Hippocampal formation (tissue), 2 donors: ENCODE measurements at places on chromosomes 5 and 9.

DNA sequence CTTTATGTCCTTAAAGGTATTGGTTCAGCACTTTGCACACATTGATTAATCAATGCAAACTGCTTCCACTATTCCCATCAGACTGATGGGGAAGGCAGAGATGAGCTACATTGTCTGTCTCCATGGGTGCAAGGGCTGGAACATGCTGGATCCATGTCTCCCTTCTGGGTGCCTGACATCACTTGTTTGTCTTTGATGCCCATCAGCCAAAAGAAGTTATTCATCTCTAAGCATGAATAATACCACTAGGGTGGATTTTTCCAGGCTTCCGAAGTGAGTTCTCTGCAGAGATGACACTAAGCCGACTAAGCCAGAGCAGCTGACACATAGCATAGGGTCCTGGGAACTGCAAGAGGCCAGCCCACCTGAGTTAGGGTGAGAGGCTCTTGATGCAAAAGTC is 8.7 kb downstream of the FGF1 start:
- DNase-seq = no peak

GRCh38 chr9:20623021-20623747 is 885 bp upstream of the MLLT3 start:
- DNase-seq = no peak

GRCh38 chr9:35341021-35341420 is 148.9 kb upstream of the RUSC2 start:
- no peak for DNase-seq

DNA sequence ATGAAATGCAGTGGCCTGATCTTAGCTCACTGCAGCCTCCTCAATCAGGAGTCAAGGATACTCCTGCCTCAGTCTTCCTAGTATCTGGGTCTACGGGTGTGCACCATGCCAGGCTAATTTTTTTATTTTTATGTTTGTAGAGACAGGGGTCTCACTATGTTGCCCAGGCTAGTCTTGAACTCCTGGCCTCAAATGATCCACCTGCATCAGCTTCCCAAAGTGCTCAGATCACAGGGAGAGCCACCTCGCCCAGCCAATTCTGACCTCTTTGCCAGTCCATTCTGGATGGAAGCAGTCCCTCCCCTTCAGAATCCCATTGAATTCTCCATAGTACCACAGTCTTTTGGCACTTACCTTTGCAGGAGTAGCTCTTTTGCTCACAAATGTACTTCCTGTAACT is 1.7 kb upstream of the CANX start:
- no peak for DNase-seq

DNA sequence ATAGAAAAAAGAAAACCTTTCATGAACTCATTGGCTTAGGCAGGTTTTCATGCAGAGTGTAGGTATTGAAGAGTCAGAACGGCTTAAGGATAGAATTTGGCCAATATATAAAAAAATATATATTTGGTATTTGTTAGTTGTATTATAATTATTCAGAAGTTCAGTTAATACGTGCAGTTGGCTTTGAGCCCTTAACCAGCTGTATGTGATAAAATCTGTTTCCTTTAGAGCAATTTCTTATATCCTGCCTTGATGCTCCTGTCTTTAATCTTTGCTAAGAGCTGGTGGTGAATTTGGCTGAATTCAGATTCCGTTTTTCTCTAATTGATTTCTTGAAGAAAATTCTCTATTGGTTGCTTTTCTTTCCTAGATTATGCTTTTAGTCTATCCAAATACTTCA is 3.7 kb downstream of the ANXA1 start:
- no peak for DNase-seq

DNA sequence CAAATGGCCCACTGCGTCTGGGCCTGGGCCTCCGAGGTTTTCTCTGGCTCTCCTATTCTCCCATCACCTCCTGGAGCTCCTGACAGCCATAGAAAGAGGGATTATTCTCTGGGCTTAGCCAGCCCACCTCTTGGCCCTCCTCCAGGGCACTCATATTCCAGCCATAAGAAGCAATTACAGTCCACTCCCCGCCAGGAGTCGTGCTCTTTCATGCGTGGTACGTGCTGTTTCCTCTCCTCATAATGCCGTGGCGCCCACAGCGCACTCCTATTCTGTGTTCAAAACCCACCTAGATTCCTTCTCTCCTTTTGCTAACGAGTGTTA is 240.8 kb upstream of the ZNF462 start:
- DNase-seq = no peak

DNA sequence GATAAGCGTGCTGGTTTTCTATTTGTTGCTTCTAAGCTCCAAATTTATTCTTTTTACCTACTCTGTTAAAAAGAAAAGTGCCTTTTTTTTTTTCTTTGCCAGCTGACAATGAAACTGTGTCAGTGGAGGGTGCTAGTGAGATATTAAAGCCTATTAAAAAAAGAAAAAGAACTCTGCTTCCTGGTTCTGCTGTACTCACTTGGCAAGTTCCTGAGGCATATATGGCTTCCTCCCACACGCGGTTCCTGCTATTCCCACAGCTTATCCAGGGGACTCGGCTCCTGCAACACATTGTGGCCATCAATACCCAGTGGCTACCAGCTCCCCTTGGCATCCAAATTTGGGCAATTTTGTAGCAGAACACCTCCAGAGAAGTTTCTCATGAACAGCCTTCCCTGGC is 1977.7 kb upstream of the CDH9 start:
- no peak for DNase-seq

- no peak for DNase-seq
These were observed 27.5 kb downstream of the IRF1 start for GRCh38 chr5:132462856-132463745.

GRCh38 chr5:53010814-53011213 is 21.7 kb downstream of the ITGA2 start:
- no peak for DNase-seq

DNA sequence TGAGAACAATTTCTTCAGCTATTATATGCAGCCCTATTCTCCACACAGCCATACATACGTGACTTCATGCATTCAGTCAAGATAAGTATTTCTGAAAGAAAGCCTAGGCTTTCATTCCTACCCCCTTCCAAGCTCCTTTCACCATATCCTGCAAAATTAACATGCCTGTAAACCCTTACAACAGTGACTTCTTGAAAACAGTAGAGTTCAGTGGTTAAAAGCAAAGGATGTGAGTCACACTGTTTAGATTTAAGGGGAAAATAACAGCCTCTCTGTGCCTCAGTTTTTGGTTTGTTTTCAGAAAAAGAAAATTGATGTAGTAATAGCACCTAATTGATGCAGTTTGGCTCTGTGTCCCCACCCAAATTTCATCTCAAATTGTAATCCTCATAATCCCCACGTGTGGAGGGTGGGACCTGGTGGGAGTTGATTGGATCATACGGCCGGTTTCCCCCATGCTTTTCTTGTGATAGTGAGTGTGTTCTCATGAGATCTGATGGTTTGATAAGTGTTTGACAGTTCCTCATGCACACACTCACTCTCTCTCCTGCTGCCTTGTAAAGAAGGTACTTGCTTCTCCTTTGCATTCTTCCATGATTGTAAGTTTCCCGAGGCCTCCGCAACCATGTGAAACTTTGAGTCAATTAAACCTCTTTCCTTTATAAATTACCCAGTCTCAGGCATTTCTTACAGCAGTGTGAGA is 264.8 kb downstream of the CETN3 start:
- DNase-seq = no peak

- DNase-seq = no peak
These were observed 886.9 kb upstream of the DMAC1 start for GRCh38 chr9:8686516-8686915.

DNA sequence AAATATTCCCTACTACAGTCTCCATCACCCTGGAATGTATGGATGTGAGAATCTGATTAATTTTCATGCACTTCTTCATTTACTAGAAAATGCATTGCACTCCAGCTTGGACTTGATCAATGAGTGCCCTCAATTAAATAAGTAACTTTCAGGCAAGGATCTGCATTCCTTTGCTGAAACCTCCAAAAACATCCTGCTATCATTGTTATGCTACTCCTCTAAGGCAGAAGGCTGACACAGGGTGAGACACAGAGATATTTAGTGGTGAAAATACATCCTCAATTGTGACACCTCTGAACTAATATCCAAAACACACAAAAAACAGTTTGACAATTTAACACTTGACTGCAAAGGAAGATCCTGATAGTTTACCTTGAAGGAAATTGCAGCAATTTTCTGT is 57.9 kb upstream of the CDH12 start:
- no peak for DNase-seq

DNA sequence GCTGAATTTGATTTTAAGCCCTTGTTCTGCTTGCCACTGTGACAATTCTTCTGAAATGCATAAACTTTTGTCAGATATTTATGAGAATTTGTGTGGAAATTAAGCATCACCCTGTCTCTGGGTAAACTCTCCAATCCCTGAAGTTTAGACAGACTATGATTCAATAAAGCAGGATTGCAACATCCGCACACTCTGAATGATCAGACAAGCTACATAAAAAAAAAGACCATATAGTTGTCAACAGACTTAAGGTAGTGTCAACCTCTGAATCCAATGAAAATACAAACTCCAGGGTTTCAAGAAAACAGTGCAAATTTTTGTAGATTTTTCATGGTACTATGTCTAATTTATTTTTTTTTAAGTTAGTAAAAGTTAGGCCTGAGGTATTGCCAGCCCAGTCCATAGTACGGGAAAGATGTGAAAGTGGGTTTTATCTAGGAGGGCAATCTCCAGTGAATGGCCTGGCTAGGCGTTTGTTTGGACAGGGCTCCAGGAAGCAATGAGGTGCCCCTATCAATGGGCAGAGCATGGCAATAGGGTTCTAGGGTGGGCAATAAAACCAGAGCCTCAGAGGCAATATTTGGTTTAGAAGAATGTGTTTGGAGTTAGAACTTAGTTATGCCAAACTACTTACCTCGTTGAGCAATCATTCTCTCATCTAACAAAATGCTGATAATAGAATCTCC is 762.6 kb upstream of the SEMA6A start:
- DNase-seq = no peak

DNA sequence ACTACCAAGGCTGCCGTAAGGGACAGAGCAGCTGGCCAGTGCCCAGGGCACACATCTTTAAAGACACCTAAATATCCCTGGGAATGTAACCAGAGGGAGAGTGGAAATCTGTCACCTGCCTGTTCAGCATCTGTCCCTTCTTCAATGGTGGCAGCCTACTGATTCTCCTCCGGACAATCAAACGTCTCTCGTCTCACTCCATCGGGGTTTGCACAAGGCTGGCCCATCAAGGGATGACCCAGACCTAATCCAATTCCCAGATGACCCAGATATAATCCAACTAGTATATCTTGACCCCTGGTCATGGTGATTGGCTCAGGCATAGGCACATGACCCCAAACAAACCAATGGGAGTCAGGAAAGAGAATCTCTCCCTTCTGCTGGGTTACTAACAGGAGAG is 93.5 kb downstream of the HRH2 start:
- DNase-seq = no peak

DNA sequence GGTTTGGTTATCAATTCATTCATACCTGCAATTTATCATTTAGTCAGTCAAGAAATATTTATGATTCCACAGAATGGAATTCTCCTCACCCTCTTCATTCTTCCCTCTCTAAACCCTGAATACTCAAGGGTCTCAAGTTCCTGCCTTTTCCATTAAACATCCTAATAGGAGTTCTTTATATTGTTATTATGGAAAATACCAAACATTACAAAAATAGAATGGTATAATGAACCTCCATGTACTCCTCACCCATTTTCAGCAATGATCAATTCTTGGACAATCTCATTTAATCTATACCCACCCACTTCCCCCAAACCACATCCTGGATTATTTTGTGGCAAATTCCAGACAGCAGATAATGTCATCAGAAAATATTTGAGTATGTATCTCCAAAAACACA is 74.5 kb downstream of the ADAMTS12 start:
- DNase-seq = no peak

- no peak for DNase-seq
These were observed 3.5 kb upstream of the HNRNPA0 start for GRCh38 chr5:137757634-137758033.

GRCh38 chr5:147708708-147709107 is 73.8 kb downstream of the JAKMIP2 start:
- DNase-seq = no peak
